ENCODE measurements at places on chromosomes 3 and 15. TPM values are rescaled to one million over a fixed set of nuclear protein-coding genes. Genes with fewer than 3 reads are reported as not detected.
A peak's percentile ranks its signal among the peaks of the same experiment; 100 is the strongest.

The SPTBN5 gene
- total RNA-seq: 6.3 TPM

DNA sequence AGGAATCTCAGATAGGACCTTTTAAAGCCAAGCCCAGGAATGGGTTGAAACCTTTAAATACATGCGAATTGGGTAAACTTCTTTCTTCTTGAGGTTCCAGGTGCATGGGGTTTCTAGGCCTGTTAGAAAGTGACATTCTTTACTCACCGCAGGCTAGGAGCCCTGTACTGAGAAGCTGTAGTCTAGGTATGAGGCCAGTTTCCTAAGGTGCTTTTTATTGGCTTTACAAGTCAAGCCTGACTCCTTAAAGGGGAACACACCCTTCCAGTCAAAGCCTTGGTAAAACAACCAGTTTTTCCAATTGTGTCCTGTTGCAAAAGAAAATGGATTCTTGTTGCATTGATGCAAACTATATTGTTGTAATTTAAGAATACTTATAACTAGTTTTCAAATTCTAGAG lies 76.1 kb upstream of the ATP11B start:
- DNase-seq: no peak

GRCh38 chr3:153165261-153165681 lies 3.2 kb downstream of the RAP2B start:
- peak; percentile 33 for DNase-seq

DNA sequence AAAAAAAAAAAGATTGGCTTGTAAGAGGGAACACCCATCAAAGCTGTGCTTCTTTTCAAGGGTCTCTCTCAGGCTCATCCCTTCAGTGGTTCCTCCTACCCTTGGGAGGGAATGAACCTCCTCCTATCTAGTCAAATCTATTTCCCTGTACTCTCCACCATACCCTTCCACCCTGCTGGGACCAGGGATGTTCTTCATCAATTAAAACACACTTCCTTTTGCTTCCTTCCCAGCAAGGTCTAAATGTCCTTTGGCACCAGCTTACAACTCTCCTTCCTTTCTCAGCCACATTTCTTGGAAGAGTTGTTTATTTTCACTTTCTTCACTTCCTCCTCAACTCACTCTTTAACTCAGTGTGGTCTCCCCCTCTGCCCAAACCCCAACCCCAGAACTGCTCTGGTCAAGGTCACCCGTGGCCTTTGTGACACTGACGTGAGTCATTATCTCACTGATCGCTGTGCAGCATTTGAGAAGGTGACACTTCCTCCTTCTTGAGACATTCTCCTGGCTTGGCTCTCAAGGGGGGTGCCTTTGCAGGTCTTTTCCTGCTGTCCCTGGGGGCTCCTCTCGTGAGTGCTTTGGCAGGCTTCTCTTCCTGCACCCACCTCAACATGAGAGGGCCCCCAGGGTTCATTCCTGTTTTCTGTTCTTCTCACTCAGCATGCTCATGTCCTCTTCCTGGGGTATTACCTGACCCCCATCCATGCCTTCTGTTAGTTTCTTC lies 210.5 kb upstream of the TLE3 start:
- DNase-seq: no peak

GRCh38 chr3:168531116-168531515 lies 435.4 kb upstream of the GOLIM4 start:
- DNase-seq: no peak

GRCh38 chr3:65953881-65954733 lies 84.6 kb downstream of the MAGI1 start:
- DNase-seq: peak; percentile 26

- DNase-seq: peak; percentile 74
Observed at GRCh38 chr15:89358755-89359439, 24.3 kb upstream of the POLG start.

The CCNL1 gene
- 83.1 TPM for total RNA-seq

- DNase-seq: no peak
Observed at GRCh38 chr15:64282701-64283100, 73.3 kb downstream of the CSNK1G1 start.

- DNase-seq: peak; percentile 31
Observed at GRCh38 chr3:179037351-179037750, 34.3 kb downstream of the ZMAT3 start.

- DNase-seq: no peak
Observed at GRCh38 chr3:14605744-14606143, 45.8 kb upstream of the CCDC174 start.

The LIPC gene
- total RNA-seq: 0.44 TPM

- no peak for DNase-seq
Observed at GRCh38 chr3:132135628-132136333, 101.0 kb upstream of the CPNE4 start.

The POLR2H gene
- 53.2 TPM for total RNA-seq

DNA sequence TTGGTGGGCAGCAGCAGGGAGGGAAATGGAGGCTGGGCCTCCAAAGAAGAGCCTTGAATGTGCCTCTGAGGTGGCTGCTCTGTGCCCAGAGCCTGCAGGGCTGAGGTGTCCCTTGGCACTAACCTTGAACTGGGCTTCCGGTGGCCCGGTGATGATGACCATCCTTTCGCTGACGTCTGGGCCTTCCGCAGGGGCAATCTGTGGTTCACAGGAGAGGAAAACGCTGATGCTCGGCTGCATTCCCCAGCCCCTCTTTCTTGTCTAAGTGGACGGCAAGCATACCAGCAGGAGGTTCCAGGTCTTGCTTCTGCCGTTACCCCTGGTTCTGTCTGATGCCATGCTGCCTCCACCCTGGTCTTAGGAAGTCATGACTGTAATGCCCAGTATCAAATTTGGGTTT lies 65.9 kb downstream of the SENP2 start:
- no peak for DNase-seq

The MYD88 gene
- 3.9 TPM for total RNA-seq

- no peak for DNase-seq
Observed at GRCh38 chr15:41020311-41020710, 67.0 kb downstream of the CHAC1 start.

GRCh38 chr3:10511809-10512494 lies 6.6 kb upstream of the ATP2B2 start:
- DNase-seq: no peak

DNA sequence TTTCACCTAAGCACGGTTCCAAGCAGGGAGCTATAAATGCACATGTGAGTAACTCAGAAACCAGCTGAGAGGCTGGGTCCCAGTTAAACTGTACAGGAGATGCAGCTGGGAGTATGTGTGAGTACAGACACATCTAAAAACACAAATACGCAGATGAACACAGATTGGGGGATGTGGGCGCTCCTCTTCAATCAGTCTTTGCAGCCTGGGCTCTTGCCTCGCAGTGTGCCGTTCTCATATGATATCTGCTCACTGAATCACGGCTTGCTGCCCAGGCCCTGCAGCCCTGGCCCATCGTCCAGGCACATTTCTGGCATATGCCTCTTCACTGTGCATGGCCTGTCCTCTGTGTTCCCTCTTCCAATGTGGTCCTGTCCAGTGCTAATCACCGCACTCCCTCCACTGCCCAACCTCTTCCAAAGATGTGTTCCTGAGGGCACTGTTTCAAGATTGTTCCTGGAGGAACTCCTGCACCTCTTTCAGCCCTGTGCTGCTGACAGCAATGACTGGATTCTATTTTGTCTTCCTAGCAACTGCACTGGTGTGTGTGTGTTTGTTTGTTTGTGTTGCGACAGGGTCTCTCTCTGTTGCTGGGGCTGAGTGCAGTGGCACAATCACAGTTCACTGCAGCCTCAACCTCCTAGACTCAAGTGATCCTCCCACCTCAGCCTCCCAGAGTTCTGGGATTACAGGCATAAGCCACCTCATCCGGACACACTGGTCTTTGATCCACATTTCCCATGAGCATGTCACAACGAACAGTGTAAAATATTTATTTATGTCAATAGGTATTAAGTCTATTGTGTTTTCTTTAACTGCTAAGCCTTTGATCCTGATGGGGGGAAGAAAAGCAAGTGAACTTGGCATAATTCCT lies 17.0 kb downstream of the CA12 start:
- peak; percentile 27 for DNase-seq

The HHLA2 gene
- total RNA-seq: not detected

GRCh38 chr3:127151251-127151564 lies 41.7 kb upstream of the PRR23E start:
- DNase-seq: no peak

The MESP1 gene
- total RNA-seq: 0.75 TPM

DNA sequence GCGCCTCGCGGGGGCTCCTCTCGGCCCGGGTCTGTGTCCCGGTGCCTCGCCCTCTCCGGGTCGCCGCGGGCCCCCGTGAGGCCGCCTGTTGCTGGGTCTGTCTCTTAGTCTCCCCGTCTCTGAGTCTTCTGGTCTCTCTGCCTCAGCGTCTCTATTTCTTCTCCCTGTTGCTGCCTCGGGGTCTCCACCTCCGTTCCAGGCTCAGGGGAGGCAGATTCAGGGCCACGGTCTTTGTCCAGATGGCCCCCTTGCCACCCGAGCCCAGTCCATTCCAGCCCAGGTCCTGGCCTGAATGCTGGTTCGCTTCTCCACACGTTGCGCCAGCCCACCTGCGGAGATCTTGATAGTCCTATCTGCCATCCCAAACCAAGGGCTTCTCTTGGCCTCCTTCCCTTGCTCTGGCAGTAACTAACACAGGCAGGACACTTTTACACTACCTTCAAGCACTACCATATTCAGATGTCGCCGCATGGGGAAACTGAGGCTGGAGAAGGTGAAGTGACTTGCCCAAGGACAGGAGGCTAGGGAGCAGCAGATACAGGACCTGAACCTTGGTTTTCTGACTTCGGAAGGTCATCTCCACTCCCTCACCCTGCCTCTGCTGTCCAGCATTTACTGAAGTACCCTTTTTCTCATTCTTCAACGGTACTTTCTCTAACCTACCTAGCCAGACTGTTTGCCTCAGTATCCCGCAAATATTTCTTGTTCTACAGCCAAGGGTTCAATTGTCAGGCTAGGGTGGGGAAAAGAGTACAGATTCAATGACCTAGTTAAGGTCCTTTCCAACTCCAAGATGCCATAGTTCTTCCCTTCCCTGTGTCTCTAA lies 616 bp upstream of the IGDCC4 start:
- no peak for DNase-seq

The GOLGA6L4 gene
- 0.66 TPM for total RNA-seq

- no peak for DNase-seq
Observed at GRCh38 chr3:134375582-134376384, 1.5 kb upstream of the AMOTL2 start.

The ITGB5 gene
- total RNA-seq: 14.3 TPM

All from muscle of leg (tissue), 16 donors.